Activated naive CD8-positive, alpha-beta T cell treated with anti-CD3 and anti-CD28 coated beads for 36 hours (primary cell): ENCODE measurements at places on chromosomes 16 and 17. TPM values are rescaled to one million over a fixed set of nuclear protein-coding genes. Genes with fewer than 3 reads are reported as not detected.

GPR142 gene
- total RNA-seq = not detected

DNA sequence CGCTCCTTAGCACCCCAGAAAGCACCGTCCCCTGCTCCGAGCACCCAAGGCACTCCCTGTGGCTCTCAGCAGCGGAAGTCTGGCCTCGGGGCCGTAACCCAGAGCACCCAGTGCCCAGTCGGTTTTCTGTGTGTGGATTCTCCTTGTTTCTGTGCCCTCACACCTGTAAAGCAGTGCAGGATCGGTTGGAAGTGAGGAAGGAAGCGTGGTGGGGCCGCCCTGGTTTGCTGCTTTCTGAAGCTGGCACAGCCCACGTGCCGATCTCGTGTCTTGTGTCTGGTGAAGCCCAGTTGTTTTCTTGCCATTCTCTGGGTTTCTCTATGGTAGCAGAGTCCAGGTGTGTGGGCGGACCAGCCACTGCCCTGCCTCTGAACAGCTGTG lies 3.7 kb downstream of the ACSF3 start:
- no peak for DNase-seq

- DNase-seq = no peak
Measured at GRCh38 chr17:19372011-19372370, 6.3 kb upstream of the MAPK7 start.

GRCh38 chr17:17229416-17230384 lies 7.3 kb downstream of the FLCN start:
- DNase-seq = no peak

- DNase-seq = no peak
Measured at GRCh38 chr17:59751955-59752413, 44.5 kb downstream of the VMP1 start.

DNA sequence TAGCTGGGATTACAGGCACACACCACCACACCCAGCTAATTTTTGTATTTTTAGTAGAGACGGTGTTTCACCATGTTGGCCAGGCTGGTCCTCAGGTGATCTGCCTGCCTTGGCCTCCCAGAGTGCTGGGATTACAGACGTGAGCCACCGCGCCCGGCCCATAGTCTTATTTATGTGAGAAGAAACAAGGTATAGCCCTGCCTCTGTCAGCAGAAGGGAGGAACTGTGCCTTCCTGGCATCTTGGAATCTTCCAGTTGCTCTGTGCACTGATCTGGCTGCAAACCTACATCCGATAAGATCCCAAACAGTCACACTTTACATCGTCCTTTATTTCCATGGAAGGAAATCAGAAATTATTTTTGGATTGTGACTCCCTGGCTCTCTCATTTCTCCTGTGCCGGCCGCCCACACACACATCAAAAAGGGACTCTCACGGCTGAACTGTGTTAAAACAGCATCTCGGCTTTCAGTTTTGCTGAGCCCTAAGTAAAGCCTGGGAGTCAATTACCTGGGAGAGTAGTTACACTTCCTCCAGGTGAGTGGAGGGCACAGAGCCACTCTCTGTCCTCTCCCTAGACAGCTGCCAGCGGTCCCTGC lies 23.3 kb downstream of the WIPI1 start:
- DNase-seq = no peak

- DNase-seq = no peak
Measured at GRCh38 chr17:69565447-69565846, 150.9 kb downstream of the MAP2K6 start.

DNA sequence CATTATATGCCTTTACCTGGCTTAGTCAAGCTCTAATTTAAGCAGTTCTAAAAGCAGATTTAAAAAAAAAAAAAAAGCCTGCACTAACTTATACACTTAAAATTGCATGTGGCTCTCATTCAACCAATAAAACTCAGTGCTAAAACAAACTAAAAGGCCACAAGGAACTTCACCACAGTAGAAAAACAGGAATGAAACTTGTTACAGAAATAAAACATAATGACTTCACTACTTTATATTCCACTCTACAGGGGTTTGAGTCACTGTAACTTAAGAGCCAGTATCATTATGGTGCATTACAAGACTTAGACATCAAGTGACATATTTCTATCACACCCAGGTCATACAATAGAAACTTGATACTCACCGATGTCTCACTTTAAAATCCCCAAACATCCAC lies 11.1 kb downstream of the CA10 start:
- DNase-seq = no peak

PYCARD gene
- total RNA-seq = 5.0 TPM

NGFR gene
- 0.16 TPM for total RNA-seq

GRCh38 chr16:67544844-67545664 lies 16.4 kb downstream of the RIPOR1 start:
- no peak for DNase-seq

DNA sequence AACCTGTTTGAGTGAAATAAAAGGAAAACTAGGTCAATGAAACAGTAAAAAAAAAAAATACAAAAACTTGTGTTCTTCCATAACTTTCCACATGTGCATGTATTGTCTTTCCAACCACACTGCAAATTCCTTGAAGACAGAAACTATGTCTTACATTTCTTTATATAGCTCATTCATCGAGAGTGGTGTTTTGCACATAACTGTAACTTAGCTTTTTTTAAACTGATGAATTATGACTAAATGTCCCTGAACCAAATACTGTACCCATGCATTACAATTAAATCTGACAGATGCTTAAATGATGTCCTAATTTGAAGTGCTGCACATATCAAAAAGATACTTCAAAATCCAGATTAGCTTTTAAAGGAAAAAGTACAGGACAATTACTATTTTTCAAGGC lies 50.1 kb downstream of the BRIP1 start:
- no peak for DNase-seq

TEX14 gene
- total RNA-seq = 0.10 TPM

DNA sequence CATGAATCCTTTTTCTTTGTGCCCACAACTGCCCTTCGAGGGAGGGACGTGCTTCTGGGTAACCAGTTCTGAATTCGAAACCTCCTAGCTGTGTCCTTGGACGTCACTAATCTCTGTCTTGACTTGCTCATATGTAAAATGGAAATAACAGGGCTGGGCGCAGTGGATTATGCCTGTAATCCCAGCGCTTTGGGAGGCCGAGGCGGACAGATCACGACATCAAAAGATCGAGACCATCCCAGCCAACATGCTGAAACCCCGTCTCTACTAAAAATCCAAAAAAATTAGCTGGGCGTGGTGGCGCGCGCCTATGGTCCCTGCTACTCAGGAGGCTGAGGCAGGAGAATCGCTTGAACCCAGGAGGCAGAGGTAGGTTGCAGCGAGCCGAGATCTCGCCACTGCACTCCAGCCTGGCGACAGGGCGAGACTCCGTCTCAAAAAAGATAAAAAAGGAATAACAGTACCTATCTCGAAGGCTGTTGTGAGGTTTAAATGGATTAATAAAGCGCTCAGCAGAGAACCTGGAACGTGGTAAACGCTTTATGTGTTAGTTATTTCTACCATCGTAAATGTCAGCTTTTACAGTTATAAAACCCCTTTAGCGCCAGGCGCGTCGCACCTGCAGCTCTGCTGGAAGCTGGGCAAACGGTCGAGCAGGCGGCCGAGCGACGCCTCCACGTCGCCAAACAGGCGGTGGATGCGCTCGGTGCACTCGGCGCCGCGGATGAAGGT lies 641 bp downstream of the COG8 start:
- no peak for DNase-seq

DHODH gene
- total RNA-seq = 25.8 TPM

DNA sequence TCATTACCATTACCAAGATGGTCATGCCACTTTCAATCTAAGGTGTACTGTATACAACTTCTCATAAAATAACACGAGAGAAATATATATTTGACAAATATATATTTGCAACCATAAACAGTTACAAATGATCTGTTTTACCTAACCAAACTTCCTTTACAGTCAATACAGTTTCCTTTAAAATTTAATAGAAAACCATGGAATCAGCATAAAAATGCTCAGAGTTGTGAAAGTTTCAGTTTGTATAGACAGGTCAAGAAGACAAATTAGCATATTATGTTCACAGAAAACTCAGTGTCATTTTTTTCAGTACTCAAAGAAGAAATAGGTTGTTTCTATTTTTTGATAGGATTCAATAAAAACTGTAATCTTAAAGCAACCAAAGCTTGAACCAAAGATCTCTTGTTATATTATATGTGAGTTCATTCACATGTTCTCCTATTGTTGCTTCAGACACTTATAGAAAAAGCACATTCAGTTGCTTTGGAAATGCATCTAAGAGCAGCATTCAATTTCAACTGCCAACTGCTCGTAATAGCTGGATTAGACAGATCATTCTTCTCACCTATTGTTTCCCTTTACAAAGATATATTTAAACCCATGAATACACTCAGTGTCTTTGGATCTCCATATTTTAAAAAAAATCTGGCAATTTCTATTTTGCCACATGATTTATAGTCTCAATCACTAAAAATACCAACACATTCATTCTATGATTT lies 15.1 kb downstream of the SSH2 start:
- no peak for DNase-seq
